PC-9 (cell line): ENCODE measurements at places on chromosomes 11 and 22.

DNA sequence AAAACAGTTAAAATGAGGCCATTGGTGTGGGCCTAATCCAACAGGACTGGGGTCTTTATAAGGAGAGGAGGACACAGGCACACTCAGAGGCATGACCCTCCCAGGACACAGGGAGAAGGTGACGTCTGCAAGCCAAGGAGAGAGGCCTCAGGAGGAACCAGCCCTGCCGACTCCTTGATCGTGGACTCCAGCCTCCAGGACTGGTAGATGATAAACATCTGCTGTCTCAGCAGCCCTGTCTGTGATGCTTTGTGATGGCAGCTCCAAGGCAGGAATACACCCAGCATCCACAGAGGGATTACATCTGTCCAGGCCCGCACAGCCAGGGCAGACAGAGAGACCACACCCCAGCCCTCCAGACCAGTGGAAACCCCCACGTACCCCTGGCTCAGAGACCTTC lies 18.4 kb downstream of the CDKN1C start:
- no peak for DNase-seq

DNA sequence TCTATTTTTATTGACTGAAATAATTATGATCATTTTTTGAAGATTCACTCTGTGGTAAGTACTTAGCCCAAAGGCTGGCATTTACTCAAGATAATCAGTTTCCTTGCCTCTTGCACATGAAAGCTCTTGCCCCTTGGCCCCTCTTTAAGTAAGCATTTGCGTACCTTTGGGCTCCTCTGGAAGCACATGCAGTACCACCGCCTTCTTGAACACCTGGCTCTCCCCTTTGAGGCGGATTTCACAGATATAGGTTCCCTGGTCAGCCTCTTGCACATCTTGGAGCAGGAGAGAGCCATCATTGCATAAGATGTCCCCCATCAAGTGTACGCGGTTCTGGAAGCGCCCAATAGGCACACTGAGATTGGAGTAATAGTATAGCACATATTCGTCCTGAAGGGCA lies 14.5 kb downstream of the JAML start:
- DNase-seq: no peak

DNA sequence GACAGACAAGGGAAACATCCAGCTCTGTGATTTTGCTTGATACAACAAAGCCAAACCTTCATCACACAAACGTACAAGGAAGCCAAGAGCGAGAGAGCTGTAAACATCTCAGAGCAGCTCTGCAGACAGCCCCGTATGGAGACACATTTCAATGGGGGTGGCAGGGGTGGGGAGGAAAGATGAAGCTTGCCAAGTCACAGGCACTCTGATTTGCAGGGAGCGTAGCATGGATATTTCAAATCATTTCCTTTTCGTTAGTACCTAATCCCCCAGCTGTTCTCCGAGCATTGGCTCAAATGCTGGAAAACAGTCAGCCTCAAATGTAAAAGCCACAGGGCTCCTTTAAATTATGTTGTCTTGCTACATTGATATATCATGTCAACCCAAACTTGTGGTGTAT lies 458.9 kb upstream of the CADM1 start:
- DNase-seq: no peak

GRCh38 chr11:117126223-117126965 lies 17.7 kb upstream of the PAFAH1B2 start:
- no peak for DNase-seq

DNA sequence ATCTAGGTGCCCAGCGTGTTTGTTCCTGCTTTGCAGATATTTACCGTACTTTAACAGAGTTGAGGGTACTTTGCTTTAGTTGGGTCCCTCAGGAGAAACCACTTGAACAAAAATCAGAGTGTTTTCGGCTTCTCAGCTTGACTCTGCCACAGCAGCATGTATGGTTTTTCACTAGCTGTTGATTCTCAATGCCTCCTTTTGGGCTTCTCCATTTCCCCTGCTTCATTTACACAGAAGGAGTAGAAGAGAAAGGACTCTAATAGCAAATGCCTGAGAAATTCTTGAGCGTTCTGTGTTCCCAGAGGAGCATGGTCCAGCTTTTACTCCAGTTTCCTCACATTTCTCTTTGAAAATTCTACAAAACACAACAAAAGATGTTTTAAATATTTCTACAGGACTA lies 252.1 kb upstream of the CCDC179 start:
- DNase-seq: no peak

GRCh38 chr11:35525501-35526175 lies at the start of gene PAMR1:
PAMR1 (minus strand) TSS chr11:35525616; CDS start chr11:35525585, 31 bp downstream.
- DNase-seq: peak; percentile 52

DNA sequence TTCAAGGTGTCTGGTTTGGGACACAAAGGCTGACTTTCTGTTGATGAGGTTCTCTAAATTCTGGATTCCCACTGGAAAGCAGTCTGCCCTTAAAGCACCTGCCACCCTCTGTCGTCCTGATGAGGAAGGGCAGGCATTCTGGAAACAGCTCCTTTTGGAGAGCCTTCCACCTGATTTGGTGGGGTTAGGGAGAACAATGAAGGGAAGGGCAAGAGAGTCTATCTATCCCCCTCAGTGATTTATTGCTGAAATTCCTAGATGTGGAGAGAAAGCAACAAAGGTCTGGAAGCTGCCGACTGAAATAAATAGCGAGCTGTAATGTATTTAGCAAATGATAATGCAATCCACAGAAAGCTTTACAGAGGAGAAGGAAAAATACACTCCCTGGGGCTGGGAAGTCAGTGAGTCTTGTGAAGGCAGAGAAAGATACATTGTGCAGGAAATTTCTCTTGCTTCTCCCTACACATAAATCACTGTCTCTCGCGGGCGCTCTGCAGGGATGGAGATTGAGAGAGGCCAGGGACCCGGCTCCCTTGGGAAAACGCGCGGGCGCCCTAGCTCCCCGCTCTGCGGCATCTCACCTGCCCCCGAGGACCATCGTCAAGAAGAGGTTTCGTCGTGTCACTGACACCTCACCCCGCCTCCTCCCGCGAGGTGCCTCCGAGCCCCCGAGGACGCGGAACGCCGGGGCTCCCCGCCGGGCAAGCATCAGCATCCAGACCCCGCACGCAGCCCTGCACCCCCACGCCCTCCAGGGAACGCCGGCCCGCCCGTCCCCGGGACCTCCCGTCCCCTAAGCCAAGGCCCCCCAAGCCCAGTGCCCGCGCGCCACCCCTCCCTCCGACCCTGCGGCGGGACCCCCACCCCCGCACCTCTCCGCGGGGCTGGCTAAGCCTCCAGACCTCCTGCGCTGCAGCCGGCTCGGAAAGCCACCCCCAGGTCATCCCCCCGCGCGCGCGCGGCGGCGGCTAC lies 673 bp downstream of the CDON start:
- peak; percentile 40 for DNase-seq

DNA sequence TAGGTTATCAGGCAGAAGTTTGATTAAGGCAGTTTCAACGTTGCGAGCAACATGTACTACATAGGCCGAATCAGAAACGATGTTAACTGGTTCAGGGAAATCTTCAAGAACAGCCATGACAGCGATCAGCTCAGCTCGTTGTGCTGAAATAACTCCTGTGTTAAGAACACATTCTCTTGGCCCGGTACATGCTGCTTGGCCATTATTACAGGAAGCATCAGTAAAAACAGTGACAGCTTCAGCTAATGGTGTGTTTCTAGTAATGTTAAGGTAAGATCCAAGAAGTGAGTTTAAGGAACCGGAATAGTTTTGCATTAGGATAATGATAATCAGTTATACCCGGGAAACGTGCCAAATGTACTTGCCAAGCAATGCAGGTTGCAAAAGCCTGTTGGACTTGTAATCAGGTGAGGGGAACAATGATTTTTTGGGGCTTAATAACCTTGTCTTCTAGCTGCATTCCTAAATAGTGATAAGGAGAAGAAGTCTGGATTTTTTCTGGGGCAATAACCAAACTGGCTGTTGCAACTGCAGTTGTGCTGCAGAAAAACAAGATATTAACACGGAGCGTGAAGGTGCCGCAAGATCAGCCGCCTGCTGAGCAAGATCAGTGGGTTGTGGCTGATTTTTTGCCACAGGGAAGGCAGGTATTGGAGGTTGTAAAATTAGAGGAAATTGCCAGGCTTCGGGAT lies 14.3 kb downstream of the OR52K1 start:
- peak; percentile 64 for DNase-seq

DNA sequence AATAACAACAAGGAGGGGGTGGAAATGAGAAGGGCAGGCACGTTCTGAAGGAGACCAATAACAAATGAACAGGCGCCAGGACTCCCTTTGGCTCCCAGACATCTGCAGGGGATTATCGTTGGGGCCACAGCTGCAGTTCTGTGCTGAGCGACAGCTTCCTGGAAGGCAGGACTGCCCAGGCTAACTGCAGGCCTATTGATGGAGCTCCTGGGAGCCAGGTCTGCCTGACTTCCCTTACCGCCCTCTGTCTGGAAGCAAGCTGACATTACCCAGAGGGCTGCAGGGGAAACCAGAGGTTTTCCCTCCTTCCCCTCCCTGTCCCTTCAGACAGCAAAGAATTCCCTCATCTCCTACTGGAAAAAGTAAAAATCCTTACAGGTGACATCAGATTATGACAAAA lies 5.0 kb downstream of the DRD2 start:
- DNase-seq: no peak

GRCh38 chr11:123653827-123654565 lies 428 bp downstream of the SCN3B start:
- no peak for DNase-seq

DNA sequence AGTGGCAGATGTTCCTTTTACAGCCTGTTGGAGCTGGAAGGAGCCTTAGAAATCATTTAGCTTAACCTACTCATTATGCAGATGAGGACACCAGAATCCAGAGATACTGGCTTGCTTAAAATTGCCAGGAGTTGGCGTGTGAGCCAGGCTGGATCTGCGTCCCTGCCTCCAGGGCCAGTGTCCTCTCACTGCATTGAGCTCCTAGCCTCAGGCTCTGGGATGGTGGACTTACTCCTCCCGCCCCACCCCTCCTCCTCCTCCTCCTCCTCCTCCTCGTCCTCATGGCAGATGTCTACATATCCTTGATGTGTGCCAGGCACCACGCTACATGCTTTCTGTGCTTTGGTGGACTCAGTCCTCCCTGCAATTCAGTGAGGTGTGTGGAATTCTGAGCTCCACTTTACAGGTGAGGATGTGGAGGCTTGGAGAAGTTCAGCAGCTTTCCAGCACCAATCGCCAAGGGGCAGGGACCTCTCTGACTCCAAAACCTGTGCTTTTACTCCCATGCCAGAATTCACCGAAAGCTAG lies 24.1 kb downstream of the ADAMTS15 start:
- DNase-seq: no peak

- DNase-seq: no peak
Measured at GRCh38 chr22:44132724-44133123, 48.0 kb upstream of the PARVG start.

DNA sequence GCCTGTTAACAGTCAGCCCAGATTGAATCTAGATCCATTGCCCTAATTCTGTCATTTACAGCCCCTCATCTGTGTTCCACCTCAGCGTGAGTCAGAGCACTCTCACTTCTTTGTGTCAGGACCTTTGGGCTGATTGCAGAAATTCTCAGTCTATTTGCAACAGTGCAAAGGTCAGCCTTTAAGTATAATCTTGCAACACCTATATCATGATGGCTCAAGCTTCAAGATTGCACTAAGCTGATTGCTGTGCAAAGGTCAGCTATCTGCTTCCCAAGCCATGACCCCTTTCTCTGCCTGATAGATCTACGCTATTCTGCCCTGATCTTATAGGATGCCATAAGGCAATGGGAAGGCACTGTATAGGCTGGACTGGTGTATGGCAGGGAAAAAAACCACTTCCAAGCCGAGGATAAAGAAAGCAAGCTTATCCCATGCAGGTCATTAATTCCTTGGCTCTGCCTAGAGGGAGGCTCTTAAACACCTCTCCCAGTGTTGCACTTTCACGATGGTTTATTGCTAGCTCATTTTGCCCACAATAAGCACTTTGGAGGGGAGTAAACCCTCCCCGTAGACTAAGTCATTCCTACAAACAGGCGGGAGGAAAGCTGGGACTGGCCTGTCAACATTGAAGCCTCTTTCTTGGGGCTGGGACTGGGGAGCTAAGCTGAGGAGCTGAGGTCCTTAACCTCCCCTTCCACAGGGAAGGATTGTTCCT lies 100.6 kb downstream of the RRAS2 start:
- DNase-seq: no peak

DNA sequence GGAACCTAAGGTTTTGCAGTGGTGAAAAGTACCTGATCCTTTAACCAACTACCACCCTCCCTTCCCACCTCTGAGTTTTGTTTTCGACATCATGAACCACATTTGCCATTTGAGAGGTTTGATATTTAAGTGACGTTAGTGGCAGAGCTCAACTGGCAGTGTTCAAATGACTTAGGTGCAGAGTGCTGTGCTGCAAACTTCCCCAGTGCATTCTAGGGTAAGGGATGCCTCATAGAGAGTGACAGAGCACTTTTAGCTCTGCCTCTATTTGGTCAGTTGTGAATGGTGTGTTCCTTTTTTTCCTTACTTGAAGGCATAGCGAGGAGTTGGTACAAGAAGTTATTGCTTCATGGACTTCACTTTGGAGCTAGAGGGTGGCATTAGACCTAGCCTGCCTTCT lies 9.4 kb downstream of the BMAL1 start:
- no peak for DNase-seq

DNA sequence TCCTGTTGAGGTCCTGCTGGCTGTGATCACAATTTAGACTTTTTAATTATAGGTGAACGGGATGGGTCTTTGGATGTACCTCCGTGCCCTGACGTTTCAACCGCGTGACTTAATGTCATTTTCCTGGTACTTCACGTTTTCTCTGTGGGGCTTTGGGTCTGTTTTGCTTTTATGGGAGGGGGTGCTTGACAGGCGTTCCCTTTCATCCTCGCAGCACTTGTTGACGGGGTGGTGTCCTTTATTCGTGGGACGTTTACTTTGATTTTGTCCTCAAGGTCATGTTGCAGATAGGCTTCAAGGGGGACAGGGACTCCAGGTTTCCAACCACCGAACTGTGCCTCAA lies 994 bp downstream of the PPP6R3 start:
- DNase-seq: no peak

- DNase-seq: no peak
Measured at GRCh38 chr11:121300972-121301699, 8.6 kb downstream of the SC5D start.

DNA sequence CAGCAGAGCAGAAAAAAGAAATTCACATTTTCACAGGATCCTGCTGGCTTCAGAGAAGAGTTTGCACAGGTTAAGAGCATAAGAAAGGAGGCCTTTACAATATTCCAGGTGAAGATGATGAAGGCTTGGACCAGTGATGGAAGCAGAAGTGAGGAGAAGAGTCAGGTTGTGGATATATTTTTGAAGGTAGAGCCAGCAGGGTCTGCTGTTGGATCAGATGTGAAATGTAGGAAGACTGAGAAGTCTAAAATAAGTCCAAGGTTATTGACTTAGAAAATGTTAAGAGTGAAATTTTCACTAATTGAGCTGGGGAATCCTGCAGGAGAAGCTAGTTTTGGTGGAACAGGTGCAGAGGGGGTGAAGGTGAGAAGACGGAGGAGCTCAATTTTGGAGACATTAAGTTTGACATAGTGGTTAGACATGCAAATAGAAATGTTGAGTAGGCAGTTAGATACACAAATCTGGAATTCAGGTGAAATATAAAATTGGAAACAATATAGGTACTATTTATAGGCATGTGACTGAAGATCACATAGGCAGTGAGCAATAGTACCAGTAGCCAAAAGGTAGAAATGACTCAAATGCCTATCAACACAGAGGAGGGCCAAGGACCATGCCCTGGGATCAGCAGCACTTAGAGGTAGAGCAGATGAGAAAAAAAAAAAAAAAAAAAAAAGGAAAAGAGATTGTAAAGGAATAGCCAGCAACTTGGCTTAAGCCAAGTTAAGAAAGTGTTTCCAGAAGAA lies 252.0 kb downstream of the AASDHPPT start:
- no peak for DNase-seq

GRCh38 chr11:72338266-72338665 lies 94.3 kb upstream of the PHOX2A start:
- no peak for DNase-seq

GRCh38 chr11:8040261-8040920 lies 40.6 kb upstream of the TUB start:
- DNase-seq: no peak

- no peak for DNase-seq
Measured at GRCh38 chr11:4641501-4641900, 2.3 kb upstream of the OR51E1 start.
